Pulmonary artery endothelial cell (primary cell): ENCODE measurements at places on chromosomes 11 and 22. TPM values are rescaled to one million over a fixed set of nuclear protein-coding genes. Genes with fewer than 3 reads are reported as not detected.

The ZNF280A gene
- not detected in 2 replicates for total RNA-seq

The TMEM132A gene
- 55.7 and 62.6 TPM in 2 replicates for total RNA-seq

The VPS37C gene
- 11.0 and 12.5 TPM in 2 replicates for total RNA-seq

The RIMBP3C gene
- total RNA-seq, result 0.04 TPM in 1 of 2 replicates, not detected in the other

The HSPB2 gene
- total RNA-seq, result not detected in 2 replicates

The KRTAP5-6 gene
- not detected in 2 replicates for total RNA-seq

The OR52E5 gene
- not detected in 2 replicates for total RNA-seq

The SCN4B gene
- 0.13 and 0.21 TPM in 2 replicates for total RNA-seq

The CNTN5 gene
- not detected in 2 replicates for total RNA-seq

The RBM14 gene
- total RNA-seq, result 23.2 and 43.6 TPM in 2 replicates

The SYT13 gene
- total RNA-seq, result not detected in 2 replicates

The ILK gene
- total RNA-seq, result 138 and 213 TPM in 2 replicates

The ART5 gene
- not detected in 2 replicates for total RNA-seq

The APOA5 gene
- total RNA-seq, result not detected in 2 replicates

The TBX1 gene
- 0.71 and 6.5 TPM in 2 replicates for total RNA-seq

The USP2 gene
- 0.13 and 0.14 TPM in 2 replicates for total RNA-seq

The LIPT2 gene
- total RNA-seq, result 1.5 and 3.0 TPM in 2 replicates

The IFITM10 gene
- 0.04 and 0.13 TPM in 2 replicates for total RNA-seq

The GLB1L3 gene
- not detected in 2 replicates for total RNA-seq

The USP35 gene
- 5.3 and 6.4 TPM in 2 replicates for total RNA-seq

The ELFN2 gene
- under 0.01 and 0.04 TPM in 2 replicates for total RNA-seq

The AMPD3 gene
- 0.66 and 3.4 TPM in 2 replicates for total RNA-seq

The OTUB1 gene
- total RNA-seq, result 67.9 and 71.6 TPM in 2 replicates

The SF3B2 gene
- 107 and 129 TPM in 2 replicates for total RNA-seq

The MS4A12 gene
- total RNA-seq, result not detected in 2 replicates

The NTM gene
- total RNA-seq, result 2.1 and 2.6 TPM in 2 replicates

The TOM1 gene
- 16.6 and 19.4 TPM in 2 replicates for total RNA-seq

The SLC25A18 gene
- total RNA-seq, result not detected in 2 replicates

The MAPK8IP2 gene
- 0.11 and 0.13 TPM in 2 replicates for total RNA-seq

The IGLL5 gene
- not detected in 2 replicates for total RNA-seq

The SUSD2 gene
- total RNA-seq, result 0.07 and 0.18 TPM in 2 replicates

The SIK3 gene
- 7.2 and 9.9 TPM in 2 replicates for total RNA-seq

The BRMS1 gene
- 80.5 and 86.2 TPM in 2 replicates for total RNA-seq

The IRAG1 gene
- 0.13 and 0.25 TPM in 2 replicates for total RNA-seq

The MAPK12 gene
- 54.2 TPM in 2 replicates for total RNA-seq

The SLC35F2 gene
- total RNA-seq, result 63.5 and 80.1 TPM in 2 replicates

The EFEMP2 gene
- total RNA-seq, result 23.9 and 32.8 TPM in 2 replicates

The DEPDC7 gene
- total RNA-seq, result 0.13 and 0.35 TPM in 2 replicates

The RELT gene
- total RNA-seq, result 6.8 and 8.6 TPM in 2 replicates

The UBQLN3 gene
- total RNA-seq, result not detected in 2 replicates

The OR2D2 gene
- total RNA-seq, result 0.07 and 0.18 TPM in 2 replicates

The GPR83 gene
- not detected in 2 replicates for total RNA-seq

The DBX1 gene
- not detected in 2 replicates for total RNA-seq

The SLCO2B1 gene
- 0.13 and 0.25 TPM in 2 replicates for total RNA-seq

The CDC42BPG gene
- total RNA-seq, result 0.20 and 0.25 TPM in 2 replicates

The SLC22A6 gene
- not detected in 2 replicates for total RNA-seq
